Memory B cell (primary cell): ENCODE measurements at places on chromosomes 11 and 22.

GRCh38 chr11:113282898-113283437, 31.4 kb upstream of the TTC12 start:
- DNase-seq, result no peak
- H3K27me3 ChIP-seq, result peaks cover 2% of the 10 kb centered on the region
- peaks cover 2% of the 10 kb centered on the region for H3K36me3 ChIP-seq

- no peak overlapping the region for H3K4me3 ChIP-seq
- H3K27me3 ChIP-seq, result peaks cover 3% of the 10 kb centered on the region
- H3K36me3 ChIP-seq, result no peaks in the 10 kb centered on the region
- no peak for DNase-seq
- peaks cover 1% of the 10 kb centered on the region for H3K4me1 ChIP-seq
Measured at GRCh38 chr11:84345597-84345996, 1059.4 kb upstream of the CCDC90B start.

- DNase-seq, result no peak
- H3K27ac ChIP-seq, result no peak overlapping the region
- H3K4me3 ChIP-seq, result no peak overlapping the region
- peaks cover 22% of the 10 kb centered on the region for H3K36me3 ChIP-seq
Measured at GRCh38 chr11:3001496-3001895, 9.4 kb upstream of the NAP1L4 start.

DNA sequence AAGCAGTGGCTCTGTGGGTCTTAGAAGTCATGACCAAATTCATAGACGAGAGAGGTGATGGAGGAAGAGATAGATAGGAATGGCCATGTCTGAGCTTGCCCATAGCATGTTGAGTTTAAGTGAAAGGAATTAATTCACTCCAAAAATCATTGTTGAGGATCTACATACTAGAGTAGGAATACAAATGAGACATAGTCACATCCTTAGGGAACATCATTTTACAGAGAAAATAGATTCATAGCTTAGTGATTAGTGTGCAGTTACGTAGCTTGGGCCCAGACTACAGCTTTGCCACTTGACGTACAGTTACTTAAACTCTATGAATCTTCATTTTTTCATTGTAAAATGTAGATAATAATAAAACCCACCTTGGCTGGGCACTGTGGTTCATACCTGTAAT, 21.4 kb upstream of the BMAL1 start:
- no peaks in the 10 kb centered on the region for H3K36me3 ChIP-seq
- H3K27me3 ChIP-seq, result peaks cover 6% of the 10 kb centered on the region
- H3K4me1 ChIP-seq, result peaks cover 4% of the 10 kb centered on the region

DNA sequence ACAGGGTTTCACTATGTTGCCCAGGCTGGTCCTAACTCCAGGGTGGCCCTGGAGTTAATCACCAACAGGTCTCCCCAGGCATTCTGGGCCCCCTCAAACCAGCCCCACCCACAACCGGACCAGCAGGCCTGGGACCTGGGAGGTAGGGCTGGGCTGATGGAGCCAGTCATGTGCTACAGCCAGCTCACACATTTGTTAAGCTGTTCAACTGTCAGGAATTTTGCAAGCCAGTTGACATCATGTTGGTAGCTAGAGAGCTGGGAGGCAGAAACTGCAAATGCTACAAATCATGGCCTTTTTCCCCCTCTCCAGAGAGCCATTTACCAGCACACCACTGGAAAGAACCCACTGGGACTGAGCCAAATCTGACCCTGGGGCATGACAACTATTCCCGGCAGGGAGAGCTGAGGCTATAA, 6.8 kb downstream of the ARHGAP1 start:
- H3K36me3 ChIP-seq, result peaks cover 15% of the 10 kb centered on the region
- H3K4me3 ChIP-seq, result no peak overlapping the region
- no peak overlapping the region for H3K27ac ChIP-seq
- H3K27me3 ChIP-seq, result no peaks in the 10 kb centered on the region
- H3K4me1 ChIP-seq, result peaks cover 7% of the 10 kb centered on the region

GRCh38 chr22:20111045-20111688, 4.7 kb upstream of the RANBP1 start:
- peaks cover 9% of the 10 kb centered on the region for H3K4me1 ChIP-seq
- peaks cover 14% of the 10 kb centered on the region for H3K36me3 ChIP-seq
- H3K27ac ChIP-seq, result no peak overlapping the region
- H3K4me3 ChIP-seq, result no peak overlapping the region

DNA sequence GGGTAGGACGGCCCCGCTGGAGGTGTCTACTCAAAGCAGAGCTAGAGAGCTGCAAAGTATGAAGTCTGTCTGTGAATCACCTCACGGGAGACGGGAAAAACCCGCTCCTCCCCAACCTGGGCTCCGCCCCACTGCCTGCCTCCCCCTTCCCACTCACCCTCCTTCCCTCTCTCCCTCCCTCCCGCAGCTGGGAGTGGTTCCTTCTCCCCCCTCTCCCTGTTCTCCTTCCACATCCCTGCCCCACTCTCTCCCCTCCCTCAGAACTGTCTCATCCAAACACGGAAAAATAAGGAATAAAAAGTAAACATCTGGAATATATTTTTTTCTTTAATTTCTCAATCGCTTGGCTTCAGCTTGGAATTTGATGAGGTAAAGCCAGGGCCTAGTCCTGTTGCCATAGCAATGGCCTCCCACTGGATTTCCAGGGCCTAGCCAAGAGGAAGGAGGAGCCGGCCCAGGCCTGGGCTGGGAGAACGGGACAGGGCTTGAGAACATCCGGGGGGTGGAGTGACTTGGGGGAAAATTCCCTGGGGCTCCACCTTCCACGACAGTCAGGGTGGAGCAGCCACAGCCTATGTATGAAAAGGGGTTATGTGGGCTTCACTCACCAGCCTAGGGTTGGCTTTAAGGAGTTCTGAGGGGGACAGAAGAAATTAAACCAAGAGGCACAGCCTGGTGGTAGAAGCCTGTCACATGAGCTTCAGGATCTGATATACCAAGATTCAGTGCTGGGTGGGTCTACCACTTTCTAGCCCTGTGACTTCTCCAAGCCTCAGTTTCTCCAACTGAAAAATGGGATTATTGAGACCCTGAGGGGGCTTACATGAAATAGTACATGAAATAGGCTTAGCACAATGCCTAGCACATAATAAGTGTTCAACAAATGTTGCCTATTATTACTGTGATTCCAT, 2.2 kb downstream of the TNKS1BP1 start:
- no peak for DNase-seq
- H3K4me1 ChIP-seq, result peaks cover 28% of the 10 kb centered on the region
- no peak overlapping the region for H3K27ac ChIP-seq
- no peaks in the 10 kb centered on the region for H3K27me3 ChIP-seq

GRCh38 chr11:111982541-111983186, 42.5 kb upstream of the DLAT start:
- no peak overlapping the region for H3K4me3 ChIP-seq
- H3K4me1 ChIP-seq, result peaks cover 2% of the 10 kb centered on the region
- H3K27me3 ChIP-seq, result peaks cover 14% of the 10 kb centered on the region
- no peak for DNase-seq
- no peaks in the 10 kb centered on the region for H3K36me3 ChIP-seq
- no peak overlapping the region for H3K27ac ChIP-seq

- DNase-seq, result no peak
- H3K27ac ChIP-seq, result no peak overlapping the region
- no peak overlapping the region for H3K4me3 ChIP-seq
- no peaks in the 10 kb centered on the region for H3K27me3 ChIP-seq
Measured at GRCh38 chr22:37214731-37215030, 2.4 kb upstream of the SSTR3 start.

- no peak for DNase-seq
- H3K4me3 ChIP-seq, result no peak overlapping the region
- H3K4me1 ChIP-seq, result no peaks in the 10 kb centered on the region
- no peak overlapping the region for H3K27ac ChIP-seq
- peaks cover 11% of the 10 kb centered on the region for H3K27me3 ChIP-seq
- H3K36me3 ChIP-seq, result peaks cover 4% of the 10 kb centered on the region
Measured at GRCh38 chr11:77266766-77267165, 34.7 kb downstream of the GDPD4 start.

DNA sequence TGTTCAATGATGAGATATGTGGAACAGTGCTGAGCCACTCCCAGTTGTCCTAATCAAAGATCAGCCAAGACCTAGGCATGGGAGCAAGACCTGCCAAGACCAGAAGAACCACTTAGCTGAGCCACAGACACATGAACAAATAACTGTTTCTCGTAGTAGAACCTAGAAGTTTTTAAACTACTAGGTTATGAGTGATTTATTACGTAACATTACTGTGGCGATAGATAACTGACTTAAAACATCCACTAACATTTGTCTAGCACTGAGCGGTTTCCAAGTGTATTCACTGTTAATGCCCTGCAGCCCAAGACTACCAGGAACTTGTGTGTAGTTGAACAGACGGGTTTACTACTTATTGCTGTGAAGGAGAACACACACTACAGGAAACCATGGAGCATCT, 120.4 kb downstream of the SERGEF start:
- no peak overlapping the region for H3K27ac ChIP-seq
- no peaks in the 10 kb centered on the region for H3K4me1 ChIP-seq
- peaks cover 16% of the 10 kb centered on the region for H3K36me3 ChIP-seq
- no peak overlapping the region for H3K4me3 ChIP-seq

- H3K4me3 ChIP-seq, result no peak overlapping the region
- H3K27ac ChIP-seq, result no peak overlapping the region
- no peaks in the 10 kb centered on the region for H3K27me3 ChIP-seq
- peaks cover 10% of the 10 kb centered on the region for H3K36me3 ChIP-seq
- DNase-seq, result no peak
Measured at GRCh38 chr11:31601635-31602282, 92.2 kb downstream of the ELP4 start.

GRCh38 chr11:77191823-77192495, 63.9 kb downstream of the MYO7A start:
- peak; percentile 7 for DNase-seq
- no peak overlapping the region for H3K27ac ChIP-seq
- H3K4me1 ChIP-seq, result no peaks in the 10 kb centered on the region
- H3K27me3 ChIP-seq, result no peaks in the 10 kb centered on the region
- H3K4me3 ChIP-seq, result no peak overlapping the region

DNA sequence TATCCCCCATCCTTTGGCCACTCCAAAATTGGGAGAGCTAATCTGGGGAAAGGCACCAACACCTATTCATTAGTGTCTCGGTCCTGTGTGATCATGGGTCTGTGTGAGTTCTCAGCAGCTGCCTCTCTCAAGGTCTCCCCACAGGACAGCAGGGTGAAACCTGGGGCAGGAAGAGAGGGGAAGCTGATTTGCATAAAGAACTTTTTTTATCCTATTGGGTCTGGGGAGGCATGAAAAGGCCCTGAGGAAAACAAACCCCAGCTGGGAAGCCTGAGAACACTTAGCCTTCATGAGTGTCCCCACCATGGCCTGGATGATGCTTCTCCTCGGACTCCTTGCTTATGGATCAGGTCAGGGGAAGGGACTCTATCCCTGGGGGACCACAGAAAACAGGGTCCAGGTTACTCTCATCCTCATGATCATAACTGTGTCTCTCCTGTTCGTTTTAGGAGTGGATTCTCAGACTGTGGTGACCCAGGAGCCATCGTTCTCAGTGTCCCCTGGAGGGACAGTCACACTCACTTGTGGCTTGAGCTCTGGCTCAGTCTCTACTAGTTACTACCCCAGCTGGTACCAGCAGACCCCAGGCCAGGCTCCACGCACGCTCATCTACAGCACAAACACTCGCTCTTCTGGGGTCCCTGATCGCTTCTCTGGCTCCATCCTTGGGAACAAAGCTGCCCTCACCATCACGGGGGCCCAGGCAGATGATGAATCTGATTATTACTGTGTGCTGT, 116.0 kb upstream of the TOP3B start:
- peaks cover 25% of the 10 kb centered on the region for H3K4me1 ChIP-seq
- no peaks in the 10 kb centered on the region for H3K27me3 ChIP-seq
- peak overlapping the region; percentile 88 for H3K27ac ChIP-seq
- no peak for DNase-seq
- H3K36me3 ChIP-seq, result peaks cover 40% of the 10 kb centered on the region

DNA sequence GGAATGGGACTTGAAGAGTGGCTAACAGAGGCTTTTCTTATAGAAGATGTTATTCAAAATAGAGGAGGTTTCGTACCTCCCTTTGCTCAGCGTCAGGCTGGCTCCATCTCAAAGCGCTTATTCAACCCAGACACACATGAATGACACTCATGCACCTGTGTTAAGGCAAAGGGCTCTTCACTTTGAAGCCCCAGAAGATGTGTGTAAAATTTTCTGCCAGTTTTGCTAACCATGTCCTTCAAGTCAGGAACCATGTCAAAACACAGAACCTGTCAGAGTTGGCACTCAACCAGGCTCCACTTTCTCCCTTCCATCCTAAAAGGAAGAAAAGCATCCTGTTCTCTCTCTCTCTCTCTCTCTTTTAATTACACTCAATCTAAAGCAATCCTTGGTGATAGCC, 352.8 kb upstream of the NARS2 start:
- H3K4me3 ChIP-seq, result no peak overlapping the region
- no peaks in the 10 kb centered on the region for H3K4me1 ChIP-seq
- no peak for DNase-seq

- peaks cover 2% of the 10 kb centered on the region for H3K36me3 ChIP-seq
- no peak for DNase-seq
- no peak overlapping the region for H3K4me3 ChIP-seq
- no peaks in the 10 kb centered on the region for H3K27me3 ChIP-seq
- H3K4me1 ChIP-seq, result no peaks in the 10 kb centered on the region
Measured at GRCh38 chr11:93993747-93994146, 27.4 kb upstream of the HEPHL1 start.

DNA sequence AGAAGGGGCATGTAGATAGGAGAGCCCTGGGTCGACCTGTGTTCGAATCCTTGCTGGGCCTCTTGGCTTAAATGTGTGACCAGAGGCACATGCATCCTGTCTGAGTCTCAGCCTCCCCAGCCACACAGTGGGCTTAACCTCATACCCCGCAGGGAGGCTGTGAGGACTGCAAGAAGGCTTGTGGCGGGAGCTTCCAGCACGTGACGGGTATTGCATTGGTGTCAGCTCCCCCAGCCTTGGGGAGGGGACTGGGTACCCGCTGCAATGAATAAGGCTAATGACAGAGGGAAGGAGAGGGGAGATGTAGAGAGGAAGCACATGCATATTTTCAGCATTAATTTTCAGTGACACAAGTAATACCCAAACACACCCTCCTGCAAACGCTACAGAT, 8.1 kb downstream of the RASD2 start:
- no peak overlapping the region for H3K4me3 ChIP-seq
- no peak overlapping the region for H3K27ac ChIP-seq
- H3K4me1 ChIP-seq, result peaks cover 7% of the 10 kb centered on the region

DNA sequence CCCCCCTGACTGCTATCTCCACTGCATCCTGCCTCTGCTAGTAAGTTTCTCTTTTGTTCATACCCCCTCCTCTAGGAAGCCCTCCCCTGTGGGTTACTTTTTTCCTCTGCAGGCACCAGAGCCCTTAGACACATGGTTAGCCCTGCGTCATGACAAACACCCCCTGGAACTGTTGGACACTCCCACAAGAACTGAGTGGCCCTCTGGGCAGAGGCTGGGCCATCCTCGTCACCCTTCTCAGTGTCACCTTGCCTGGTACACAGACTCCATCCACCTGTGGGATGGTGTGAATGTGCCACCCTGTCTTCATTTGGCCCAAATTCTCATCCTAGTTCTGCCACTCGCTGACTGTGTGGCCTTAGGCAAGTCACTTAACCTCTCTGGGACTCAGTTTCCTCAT, 4.1 kb upstream of the RAB3IL1 start:
- H3K27me3 ChIP-seq, result peaks cover 24% of the 10 kb centered on the region
- H3K36me3 ChIP-seq, result peaks cover 1% of the 10 kb centered on the region
- H3K4me3 ChIP-seq, result no peak overlapping the region
- no peak overlapping the region for H3K27ac ChIP-seq
- DNase-seq, result no peak
- peaks cover 13% of the 10 kb centered on the region for H3K4me1 ChIP-seq
